Ascending aorta (tissue), 2 donors: ENCODE measurements at places on chromosomes 2 and 18.

DNA sequence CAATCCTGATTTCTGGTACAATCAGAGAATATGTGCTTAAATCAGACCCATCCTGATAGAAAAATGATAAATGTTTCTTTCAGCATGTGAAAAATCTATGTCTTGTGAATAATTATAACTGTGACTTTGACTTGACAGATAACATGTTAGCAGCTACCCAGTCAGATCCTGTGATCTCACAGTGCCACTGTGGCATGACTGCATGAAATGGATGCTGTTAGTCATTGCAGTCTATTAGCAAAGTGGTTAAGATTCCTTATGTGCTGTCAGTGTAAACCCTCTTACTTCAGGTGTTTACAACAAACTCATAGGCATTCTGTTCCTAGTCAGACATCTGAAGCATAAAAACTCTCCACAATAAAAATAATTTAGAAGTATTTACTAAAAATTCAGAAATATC lies 244.6 kb upstream of the RND3 start:
- H3K27ac ChIP-seq: no peak overlapping the region
- H3K27me3 ChIP-seq: no peaks in the 10 kb centered on the region
- H3K4me1 ChIP-seq: no peaks in the 10 kb centered on the region
- no peaks in the 10 kb centered on the region for H3K36me3 ChIP-seq

DNA sequence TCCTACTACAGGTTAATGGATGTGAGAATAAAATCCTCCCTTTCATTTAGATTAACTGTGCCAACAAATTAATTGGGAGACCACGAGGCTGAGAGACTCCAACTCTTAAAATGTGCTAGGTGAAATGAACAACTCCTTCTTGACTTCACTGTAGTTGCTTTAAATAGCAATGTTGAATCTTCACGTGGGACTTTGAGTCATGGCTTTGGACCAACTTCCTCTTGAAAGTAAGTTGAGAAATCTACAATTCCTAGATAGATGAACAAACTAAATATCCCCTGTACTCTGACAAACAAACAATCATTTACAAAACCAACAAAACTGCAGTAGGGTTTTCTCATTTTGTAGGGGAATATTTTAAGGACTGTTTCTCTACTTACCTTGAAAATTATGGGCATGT lies 291.9 kb upstream of the SPRED2 start:
- no peak overlapping the region for H3K4me3 ChIP-seq
- no peaks in the 10 kb centered on the region for H3K4me1 ChIP-seq
- no peak overlapping the region for H3K27ac ChIP-seq
- H3K36me3 ChIP-seq: no peaks in the 10 kb centered on the region
- no peak for DNase-seq

GRCh38 chr2:212940816-212941215 lies 210.6 kb downstream of the IKZF2 start:
- H3K4me3 ChIP-seq: no peak overlapping the region
- no peaks in the 10 kb centered on the region for H3K4me1 ChIP-seq
- no peaks in the 10 kb centered on the region for H3K36me3 ChIP-seq
- no peak overlapping the region for H3K27ac ChIP-seq
- no peak for DNase-seq

DNA sequence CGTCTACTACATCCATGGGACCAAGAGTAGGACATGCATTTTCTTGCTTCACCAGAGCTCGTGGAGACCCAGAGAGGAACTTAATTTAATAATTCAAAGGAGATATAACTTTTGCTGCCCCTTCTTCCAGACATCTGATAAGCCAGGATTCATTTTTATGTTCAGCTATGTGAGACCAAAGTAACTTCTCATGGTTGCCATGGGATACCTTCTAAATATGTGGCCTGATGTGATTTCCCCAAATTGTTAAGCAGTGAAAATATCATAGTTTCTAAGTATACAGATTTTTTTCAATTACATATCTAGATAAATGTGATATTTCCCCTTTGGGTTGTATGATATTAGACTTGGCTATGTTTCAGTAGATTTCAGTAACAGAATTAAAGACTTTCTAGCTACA lies 185.5 kb upstream of the FN1 start:
- H3K27me3 ChIP-seq: no peaks in the 10 kb centered on the region
- peaks cover 21% of the 10 kb centered on the region for H3K4me1 ChIP-seq
- no peak for DNase-seq
- no peak overlapping the region for H3K4me3 ChIP-seq
- H3K27ac ChIP-seq: peak overlapping the region; percentile 26
- no peaks in the 10 kb centered on the region for H3K36me3 ChIP-seq

GRCh38 chr2:69774984-69775982 lies 33.3 kb downstream of the ANXA4 start:
- no peaks in the 10 kb centered on the region for H3K4me1 ChIP-seq
- DNase-seq: no peak
- no peak overlapping the region for H3K4me3 ChIP-seq
- H3K27ac ChIP-seq: no peak overlapping the region
- no peaks in the 10 kb centered on the region for H3K36me3 ChIP-seq

GRCh38 chr2:217469203-217469810 lies 533.5 kb downstream of the TNS1 start:
- H3K27me3 ChIP-seq: no peaks in the 10 kb centered on the region
- H3K4me3 ChIP-seq: no peak overlapping the region
- H3K36me3 ChIP-seq: no peaks in the 10 kb centered on the region
- no peak for DNase-seq
- no peak overlapping the region for H3K27ac ChIP-seq

- no peak overlapping the region for H3K4me3 ChIP-seq
- H3K27me3 ChIP-seq: no peaks in the 10 kb centered on the region
- H3K36me3 ChIP-seq: no peaks in the 10 kb centered on the region
- no peak overlapping the region for H3K27ac ChIP-seq
- H3K4me1 ChIP-seq: no peaks in the 10 kb centered on the region
- no peak for DNase-seq
Measured at GRCh38 chr2:203737360-203737759, 30.9 kb downstream of the CD28 start.

- no peaks in the 10 kb centered on the region for H3K27me3 ChIP-seq
- no peaks in the 10 kb centered on the region for H3K4me1 ChIP-seq
- no peaks in the 10 kb centered on the region for H3K36me3 ChIP-seq
- H3K27ac ChIP-seq: no peak overlapping the region
- no peak for DNase-seq
- no peak overlapping the region for H3K4me3 ChIP-seq
Measured at GRCh38 chr2:175575346-175576258, 394.1 kb upstream of the ATP5MC3 start.

DNA sequence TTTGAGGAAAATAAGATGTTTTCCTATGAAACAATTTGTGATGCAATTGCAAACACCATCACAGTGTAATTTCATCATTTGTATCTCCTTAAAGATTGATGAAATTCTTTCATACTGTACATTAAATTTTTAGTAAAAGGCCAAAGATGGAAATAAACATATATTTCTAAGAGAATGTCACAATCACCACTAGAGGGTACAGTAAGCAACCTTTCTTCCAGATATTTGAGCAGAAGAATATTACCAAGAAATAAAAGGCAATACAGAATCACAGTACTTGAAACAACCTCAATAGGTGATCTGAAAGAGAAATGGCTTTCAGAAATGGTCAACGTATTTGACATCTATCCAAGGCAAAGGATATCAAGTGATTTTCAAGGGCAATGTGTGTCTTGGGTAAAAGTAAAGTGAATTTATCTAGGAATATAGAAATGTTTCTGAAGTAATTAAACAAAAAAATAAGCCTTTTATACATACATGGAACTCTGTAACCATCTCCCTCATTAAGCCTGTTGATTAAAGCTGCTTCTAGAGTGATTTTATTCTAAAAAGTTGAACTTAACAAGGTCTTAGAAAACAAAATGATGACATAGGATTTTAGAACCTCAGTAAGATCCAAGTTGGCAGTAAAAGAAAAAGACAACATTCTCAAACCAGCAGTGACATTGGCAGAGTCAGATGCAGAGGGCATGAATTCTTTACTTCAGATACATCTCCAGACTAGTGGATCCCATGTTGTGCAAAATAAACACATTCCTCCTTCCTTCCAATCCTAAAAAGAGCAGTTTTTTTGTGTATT lies 90.3 kb upstream of the SESTD1 start:
- no peaks in the 10 kb centered on the region for H3K36me3 ChIP-seq
- no peak for DNase-seq
- H3K4me1 ChIP-seq: peaks cover 3% of the 10 kb centered on the region
- H3K27me3 ChIP-seq: no peaks in the 10 kb centered on the region
- H3K27ac ChIP-seq: no peak overlapping the region

GRCh38 chr2:239826786-239827522 lies 198.2 kb downstream of the NDUFA10 start:
- H3K27me3 ChIP-seq: no peaks in the 10 kb centered on the region
- no peak overlapping the region for H3K27ac ChIP-seq
- peak; percentile 3 for DNase-seq
- no peaks in the 10 kb centered on the region for H3K36me3 ChIP-seq

- no peak for DNase-seq
- H3K4me1 ChIP-seq: peaks cover 35% of the 10 kb centered on the region
- no peaks in the 10 kb centered on the region for H3K36me3 ChIP-seq
- H3K4me3 ChIP-seq: peak overlapping the region; percentile 86
Measured at GRCh38 chr2:226797289-226797988, 2.2 kb downstream of the IRS1 start.

DNA sequence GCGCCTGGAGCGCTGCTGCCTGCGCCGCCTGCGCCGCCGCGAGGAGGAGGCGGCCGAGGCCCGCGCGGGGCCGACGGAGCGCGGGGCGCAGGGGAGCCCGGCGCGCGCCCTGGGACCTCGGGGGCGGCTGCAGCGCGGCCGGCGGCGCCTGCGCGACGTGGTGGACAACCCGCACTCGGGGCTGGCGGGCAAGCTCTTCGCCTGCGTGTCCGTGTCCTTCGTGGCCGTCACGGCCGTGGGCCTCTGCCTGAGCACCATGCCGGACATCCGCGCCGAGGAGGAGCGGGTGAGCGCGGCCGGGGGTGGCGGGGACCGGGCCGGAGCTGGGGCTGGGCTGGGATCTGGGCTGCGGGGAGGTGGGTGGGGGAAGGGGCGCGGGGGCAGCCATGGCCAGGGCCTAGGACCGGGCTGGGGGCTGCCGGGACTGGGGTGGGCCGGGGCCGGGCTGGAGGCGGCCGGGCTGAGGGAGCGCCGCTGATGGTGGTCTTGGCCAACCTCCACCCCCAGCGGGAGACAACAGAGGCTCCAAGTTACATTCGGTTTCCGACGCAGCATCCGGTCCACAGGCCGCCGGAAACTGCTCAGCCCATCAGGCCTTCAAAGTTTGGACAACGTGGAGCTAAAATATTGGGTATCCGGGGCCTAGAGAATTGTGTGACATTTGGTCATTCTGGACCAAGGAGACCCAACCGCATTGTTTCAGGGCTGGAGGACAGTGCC lies 66.4 kb downstream of the KCNG2 start:
- no peaks in the 10 kb centered on the region for H3K36me3 ChIP-seq
- no peak overlapping the region for H3K27ac ChIP-seq
- no peaks in the 10 kb centered on the region for H3K27me3 ChIP-seq
- H3K4me1 ChIP-seq: no peaks in the 10 kb centered on the region
- no peak overlapping the region for H3K4me3 ChIP-seq

GRCh38 chr18:32095192-32095899 lies 3.7 kb downstream of the RNF138 start:
- H3K4me3 ChIP-seq: no peak overlapping the region
- H3K36me3 ChIP-seq: no peaks in the 10 kb centered on the region
- H3K4me1 ChIP-seq: no peaks in the 10 kb centered on the region
- no peak for DNase-seq

- H3K36me3 ChIP-seq: no peaks in the 10 kb centered on the region
- no peak overlapping the region for H3K27ac ChIP-seq
- no peaks in the 10 kb centered on the region for H3K27me3 ChIP-seq
- DNase-seq: no peak
Measured at GRCh38 chr18:38367473-38367872, 801.9 kb upstream of the CELF4 start.

DNA sequence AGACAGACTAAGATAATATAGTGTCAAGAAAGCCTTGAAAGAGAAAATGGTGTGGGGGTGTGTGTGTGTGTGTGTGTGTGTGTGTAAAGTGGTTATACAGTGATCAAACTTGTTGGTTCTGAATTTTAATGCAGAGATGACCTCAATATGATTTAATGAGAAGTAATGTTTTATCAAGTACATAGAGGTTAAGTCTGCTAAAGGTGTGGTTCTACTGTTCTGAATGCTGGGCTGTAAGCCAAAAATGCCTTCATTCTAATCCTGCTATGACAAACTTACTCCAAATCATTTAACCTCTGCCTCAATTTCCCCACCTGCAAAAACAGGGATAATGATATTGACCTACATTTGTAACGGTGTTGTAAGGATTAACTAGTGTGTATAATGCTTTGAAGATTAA lies 87.9 kb downstream of the WDPCP start:
- no peak for DNase-seq
- H3K36me3 ChIP-seq: no peaks in the 10 kb centered on the region
- no peak overlapping the region for H3K4me3 ChIP-seq
- no peaks in the 10 kb centered on the region for H3K27me3 ChIP-seq
- no peak overlapping the region for H3K27ac ChIP-seq

DNA sequence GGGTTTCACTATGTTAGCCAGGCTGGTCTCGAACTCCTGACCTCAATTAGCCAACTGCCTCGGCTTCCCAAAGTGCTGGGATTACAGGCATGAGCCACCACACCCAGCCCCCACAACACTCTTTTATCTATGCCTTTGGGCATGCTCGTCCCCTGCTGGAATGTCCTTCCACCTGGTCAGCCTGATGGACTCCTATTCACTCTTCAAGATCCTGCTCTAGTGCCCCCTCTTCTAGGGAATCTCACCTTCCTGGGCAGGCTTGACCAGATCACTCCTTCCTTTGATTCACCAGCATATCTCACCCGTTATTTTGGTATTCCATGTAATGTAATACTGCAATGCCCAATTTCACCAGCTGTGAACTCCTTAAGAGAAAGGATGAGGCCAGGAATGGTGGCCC lies 13.9 kb upstream of the SLC66A3 start:
- no peaks in the 10 kb centered on the region for H3K4me1 ChIP-seq
- H3K27me3 ChIP-seq: no peaks in the 10 kb centered on the region
- no peak overlapping the region for H3K27ac ChIP-seq
- no peak overlapping the region for H3K4me3 ChIP-seq
- H3K36me3 ChIP-seq: no peaks in the 10 kb centered on the region
- no peak for DNase-seq

DNA sequence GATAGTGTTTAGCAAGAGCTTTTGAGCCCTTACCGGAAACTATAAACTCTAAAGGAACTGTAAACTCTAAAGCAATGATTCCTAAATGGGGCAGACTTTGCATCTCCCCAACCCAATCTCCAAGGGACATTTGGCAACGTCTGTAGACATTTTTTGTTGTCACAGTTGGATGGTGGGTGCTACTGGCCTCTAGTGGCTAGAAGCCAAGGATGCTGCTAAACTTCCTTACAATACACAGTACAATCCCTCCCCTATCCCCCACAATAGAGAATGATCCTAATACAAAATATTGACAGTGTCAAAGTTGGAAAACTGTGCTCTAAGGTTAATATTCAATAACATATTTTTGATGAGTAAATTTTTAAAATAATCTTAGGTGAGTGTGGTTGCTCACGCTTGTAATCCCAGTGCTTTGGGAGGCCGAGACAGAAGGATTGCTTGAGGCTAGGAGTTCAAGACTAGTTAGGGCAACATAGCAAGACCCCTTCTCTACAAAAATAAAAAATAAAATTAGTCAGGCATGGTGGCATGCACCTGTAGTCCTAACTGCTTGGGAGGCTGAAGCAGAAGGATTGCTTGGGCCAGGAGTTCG lies 66.7 kb downstream of the PTPN4 start:
- H3K4me3 ChIP-seq: no peak overlapping the region
- no peaks in the 10 kb centered on the region for H3K4me1 ChIP-seq
- H3K36me3 ChIP-seq: no peaks in the 10 kb centered on the region
- no peak for DNase-seq
